ENCODE measurements at places on chromosomes 3 and 15.

- no peak for DNase-seq
Measured at GRCh38 chr15:35047996-35048395, 37.1 kb downstream of the NANOGP8 start.

DNA sequence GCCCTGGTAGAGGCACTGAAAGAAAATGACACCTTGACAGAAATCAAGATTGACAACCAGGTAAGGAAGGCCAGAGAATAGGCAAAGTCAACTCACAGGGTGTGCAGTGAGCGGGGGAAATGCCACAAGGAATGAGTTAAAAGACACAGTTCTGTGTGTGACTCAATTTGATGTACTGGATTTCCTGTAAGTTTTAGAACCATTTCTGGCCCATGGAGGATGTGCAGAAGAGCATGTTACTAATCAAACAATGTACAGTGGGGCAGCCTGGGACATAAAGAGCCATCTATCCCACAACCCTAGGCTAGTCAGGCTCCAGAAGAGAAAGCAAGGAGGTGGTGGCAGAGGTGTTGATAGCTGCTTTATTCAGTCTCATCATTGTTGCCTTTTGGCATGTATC, 31.2 kb upstream of the TMOD3 start:
- DNase-seq: no peak

GRCh38 chr15:79539401-79539800, 107.3 kb downstream of the MINAR1 start:
- DNase-seq: no peak

DNA sequence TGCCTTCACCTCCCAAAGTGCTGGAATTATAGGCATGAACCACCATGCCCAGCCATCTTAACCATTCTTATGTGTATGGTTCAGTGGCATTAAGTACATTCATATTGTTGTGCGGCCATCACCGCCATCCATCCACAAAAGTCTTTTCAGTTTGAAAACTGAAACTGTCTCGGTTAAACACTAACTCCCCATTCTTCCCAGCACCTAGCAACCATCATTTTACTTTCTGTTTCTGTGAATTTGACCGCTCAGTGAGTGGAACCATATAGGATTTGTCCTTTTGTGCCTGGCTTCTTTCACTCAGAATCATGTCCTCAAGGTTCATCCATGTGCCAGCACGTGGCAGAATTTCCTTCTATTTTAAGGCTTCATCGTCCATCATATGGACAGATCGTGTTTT, 5.8 kb downstream of the MCM2 start:
- DNase-seq: no peak

DNA sequence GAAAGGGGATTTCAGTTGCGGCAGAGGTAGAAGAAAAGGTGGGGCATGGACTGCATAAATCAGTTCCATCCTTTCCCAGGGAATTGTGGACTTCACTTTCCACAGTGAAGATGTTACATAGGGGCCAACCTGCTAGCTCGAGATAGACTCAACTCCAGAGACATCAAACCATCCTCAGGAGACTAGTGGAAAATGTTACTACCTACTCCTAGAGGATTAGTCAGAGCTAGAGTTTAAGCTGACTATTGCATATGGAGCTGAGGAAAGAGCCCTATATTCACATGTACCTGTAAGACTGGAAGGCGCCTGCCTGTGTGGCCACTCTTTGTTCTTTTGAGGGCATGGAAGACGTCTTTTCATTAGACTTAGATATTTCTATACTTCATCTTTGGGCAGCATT, 69.2 kb downstream of the KLHL25 start:
- no peak for DNase-seq

All from stimulated activated CD4-positive, alpha-beta T cell treated with anti-CD3 and anti-CD28 coated beads, Interleukin-2, amount 100 ng/mL, for 24 hours (primary cell).